ENCODE measurements at places on chromosomes 6 and 20. TPM values are rescaled to one million over a fixed set of nuclear protein-coding genes. Genes with fewer than 3 reads are reported as not detected.

The GRM4 gene
- polyA plus RNA-seq: not detected

The CNR1 gene
- 0.31 TPM for polyA plus RNA-seq

The CYP24A1 gene
- polyA plus RNA-seq: not detected

The CD93 gene
- 5.3 TPM for polyA plus RNA-seq

The SLC22A23 gene
- polyA plus RNA-seq: 12.1 TPM

The ANGPT4 gene
- 0.05 TPM for polyA plus RNA-seq

The TTK gene
- polyA plus RNA-seq: 3.5 TPM

The B3GAT2 gene
- 0.06 TPM for polyA plus RNA-seq

The IPCEF1 gene
- polyA plus RNA-seq: 0.44 TPM
